ENCODE measurements at places on chromosomes 1 and 21. TPM values are rescaled to one million over a fixed set of nuclear protein-coding genes. Genes with fewer than 3 reads are reported as not detected.

The SPAG17 gene
- 2.1 TPM for total RNA-seq

The TSACC gene
- total RNA-seq: not detected

The ZNF691 gene
- 18.2 TPM for total RNA-seq

GRCh38 chr1:3355894-3356826 is 98.3 kb upstream of the ARHGEF16 start:
- no peak for DNase-seq
- peaks cover 31% of the 10 kb centered on the region for H3K4me1 ChIP-seq

GRCh38 chr1:225882694-225883615 is 775 bp upstream of the TMEM63A start:
- no peaks in the 10 kb centered on the region for H3K36me3 ChIP-seq
- H3K27ac ChIP-seq: peak overlapping the region; percentile 87
- H3K4me3 ChIP-seq: peak overlapping the region; percentile 90
- peaks cover 46% of the 10 kb centered on the region for H3K4me1 ChIP-seq

DNA sequence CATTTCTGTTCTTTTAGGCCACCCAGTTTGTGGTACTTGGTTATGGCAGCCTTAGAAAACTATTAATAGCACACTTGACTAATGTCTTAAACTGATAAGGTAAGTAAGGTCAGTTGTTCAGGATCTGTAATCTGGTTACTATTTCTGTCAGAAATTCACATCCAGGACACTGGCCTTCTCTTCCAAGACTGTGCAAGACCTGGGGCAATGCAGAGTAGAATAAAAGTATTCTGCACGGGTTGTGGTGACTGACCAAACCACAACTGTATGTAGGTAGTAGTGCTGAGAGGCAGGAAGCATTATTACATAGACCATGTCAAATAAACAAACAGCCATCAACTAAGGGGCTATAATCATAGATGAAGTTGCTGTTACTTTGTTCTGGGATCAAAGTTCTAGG is 46.7 kb downstream of the WARS2 start:
- H3K4me1 ChIP-seq: no peaks in the 10 kb centered on the region
- no peak overlapping the region for H3K4me3 ChIP-seq
- no peak for DNase-seq
- no peaks in the 10 kb centered on the region for H3K36me3 ChIP-seq

DNA sequence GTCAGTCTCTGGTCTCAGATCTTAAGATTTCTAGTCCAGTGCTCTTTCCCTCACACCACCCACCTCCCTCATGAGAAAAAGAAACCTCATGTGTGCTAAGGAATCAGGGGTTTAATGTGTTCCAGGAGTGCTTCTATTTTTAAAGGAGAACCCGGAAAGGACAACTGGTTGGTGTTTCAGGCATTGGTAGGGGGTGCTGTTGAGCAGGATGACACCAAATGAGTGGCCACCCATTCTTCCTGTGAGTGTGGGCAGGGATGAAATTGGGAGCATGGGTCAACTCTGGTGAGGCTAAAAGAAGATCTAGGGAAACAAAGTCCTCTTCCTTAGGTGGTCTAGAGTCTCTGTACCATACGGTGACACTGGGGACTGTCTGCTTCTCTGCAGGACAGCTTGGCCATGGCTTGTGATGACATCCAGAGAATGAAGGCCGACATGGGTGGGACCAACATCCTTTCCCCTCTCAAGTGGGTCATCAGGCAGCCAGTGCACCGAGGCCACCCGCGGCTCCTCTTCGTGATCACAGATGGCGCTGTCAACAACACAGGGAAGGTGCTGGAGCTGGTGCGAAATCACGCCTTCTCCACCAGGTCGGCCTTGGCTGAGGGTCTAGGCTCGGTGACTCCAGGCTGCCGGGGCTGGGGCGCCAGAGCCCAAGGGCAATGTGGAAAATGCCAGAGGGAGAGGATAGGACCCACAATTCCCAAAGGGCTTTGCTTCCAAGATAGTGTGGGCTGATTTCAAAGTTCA is 39.3 kb downstream of the VWA5B1 start:
- H3K27ac ChIP-seq: no peak overlapping the region
- no peaks in the 10 kb centered on the region for H3K27me3 ChIP-seq
- H3K4me1 ChIP-seq: no peaks in the 10 kb centered on the region
- no peaks in the 10 kb centered on the region for H3K36me3 ChIP-seq
- H3K4me3 ChIP-seq: no peak overlapping the region
- DNase-seq: no peak

DNA sequence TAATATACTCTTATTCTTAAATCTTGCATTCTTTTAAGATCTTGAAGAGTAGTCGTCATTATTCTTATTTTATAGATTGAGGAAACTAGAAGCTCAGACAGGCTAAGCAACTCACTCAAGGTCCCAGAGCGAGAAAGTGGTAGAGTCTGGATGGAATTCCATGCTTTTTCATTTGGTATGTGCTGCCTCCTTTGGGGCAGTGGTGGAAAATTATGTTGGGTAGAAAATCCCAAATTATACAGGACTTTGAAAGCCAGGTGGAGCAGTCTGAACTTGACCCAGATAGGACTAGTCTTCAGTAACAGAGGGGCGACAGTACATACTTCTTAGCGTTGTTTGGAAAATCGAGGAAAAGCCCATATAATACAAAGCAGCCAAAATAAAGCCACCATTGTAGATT is 205.6 kb downstream of the ATG4C start:
- H3K4me1 ChIP-seq: no peaks in the 10 kb centered on the region
- no peak for DNase-seq
- no peaks in the 10 kb centered on the region for H3K27me3 ChIP-seq
- no peak overlapping the region for H3K4me3 ChIP-seq

- H3K36me3 ChIP-seq: no peaks in the 10 kb centered on the region
- no peaks in the 10 kb centered on the region for H3K27me3 ChIP-seq
- H3K27ac ChIP-seq: no peak overlapping the region
Measured at GRCh38 chr1:75198761-75199160, 64.6 kb downstream of the LHX8 start.

DNA sequence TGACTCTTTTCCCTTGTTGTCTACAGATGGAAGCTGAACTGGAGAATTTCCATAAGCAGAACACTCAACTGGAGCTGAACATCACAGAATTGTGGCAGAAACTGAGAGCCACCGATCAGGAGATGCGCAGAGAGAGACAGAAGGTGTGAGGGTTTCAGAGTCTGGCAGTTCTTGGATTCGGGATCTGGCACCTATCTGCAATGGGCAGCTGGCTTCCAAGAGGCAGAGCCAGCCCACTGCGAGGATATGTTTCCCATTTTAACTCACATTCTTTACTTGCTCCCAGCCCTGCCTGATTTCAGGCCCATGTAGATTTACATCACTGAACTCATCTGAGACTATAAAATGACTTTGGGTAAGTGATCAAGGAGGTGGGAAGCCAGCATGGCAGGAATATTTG is 37.3 kb upstream of the TMEM125 start:
- no peaks in the 10 kb centered on the region for H3K4me1 ChIP-seq
- no peaks in the 10 kb centered on the region for H3K27me3 ChIP-seq
- no peak overlapping the region for H3K4me3 ChIP-seq
- no peaks in the 10 kb centered on the region for H3K36me3 ChIP-seq
- no peak overlapping the region for H3K27ac ChIP-seq
- no peak for DNase-seq

- no peak overlapping the region for H3K4me3 ChIP-seq
- DNase-seq: no peak
- H3K36me3 ChIP-seq: no peaks in the 10 kb centered on the region
- no peaks in the 10 kb centered on the region for H3K4me1 ChIP-seq
- peaks cover 5% of the 10 kb centered on the region for H3K27me3 ChIP-seq
Measured at GRCh38 chr1:3652548-3653285, 401 bp downstream of the TP73 start.

GRCh38 chr1:175482071-175482451 is 261.3 kb downstream of the TNR start:
- no peaks in the 10 kb centered on the region for H3K36me3 ChIP-seq
- no peak overlapping the region for H3K4me3 ChIP-seq
- DNase-seq: no peak
- H3K4me1 ChIP-seq: no peaks in the 10 kb centered on the region
- H3K27ac ChIP-seq: no peak overlapping the region

DNA sequence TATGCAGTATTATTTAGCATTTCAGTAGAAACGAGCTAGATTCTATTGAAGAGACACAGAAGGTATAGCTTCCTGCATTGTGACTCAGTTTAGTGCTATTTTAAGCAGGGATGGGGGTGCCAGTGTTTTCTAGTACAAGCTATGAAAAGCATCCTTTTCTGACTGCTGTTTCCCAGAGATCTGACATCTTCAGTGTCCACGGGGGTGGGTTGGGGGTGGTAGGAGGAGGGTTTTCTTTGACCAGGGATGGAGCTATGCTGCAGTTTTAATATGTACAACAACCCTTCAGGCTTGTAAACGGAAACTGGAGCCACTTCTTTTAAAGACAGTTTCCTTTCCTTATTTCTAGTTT is 2.7 kb upstream of the NEGR1 start:
- DNase-seq: peak; percentile 14
- H3K27me3 ChIP-seq: no peaks in the 10 kb centered on the region
- no peaks in the 10 kb centered on the region for H3K36me3 ChIP-seq

Measured in tibial nerve (tissue), 4 donors.